ENCODE measurements at places on chromosomes 7 and 10. TPM values are rescaled to one million over a fixed set of nuclear protein-coding genes. Genes with fewer than 3 reads are reported as not detected.

ELN gene
- 395 TPM for total RNA-seq

- DNase-seq: no peak
These were observed 51.5 kb downstream of the HK1 start for GRCh38 chr10:69329721-69330178.

DNA sequence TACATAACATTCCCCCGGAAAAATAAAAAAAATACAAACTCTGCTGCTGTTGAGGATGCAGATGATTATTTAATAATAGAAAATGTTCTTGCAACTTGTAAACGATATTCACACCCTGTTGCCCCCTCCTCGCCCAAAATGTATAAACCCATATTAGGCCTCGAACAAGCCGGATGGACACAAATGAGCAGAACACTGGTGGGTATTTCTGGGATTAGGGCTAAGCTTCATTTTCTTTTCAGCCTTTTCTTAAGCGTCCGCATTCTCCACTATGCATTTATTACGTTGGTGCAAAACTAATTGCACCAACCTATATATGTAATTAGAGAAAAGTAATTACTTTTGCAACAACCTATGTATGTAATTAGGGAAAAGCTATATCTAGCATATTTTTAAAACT is 349 bp upstream of the GNG11 start:
- no peak for DNase-seq

NKX1-2 gene
- total RNA-seq: not detected

NPTX2 gene
- total RNA-seq: 44.2 TPM

CHCHD1 gene
- 24.5 TPM for total RNA-seq

FAM24B gene
- not detected for total RNA-seq

DNA sequence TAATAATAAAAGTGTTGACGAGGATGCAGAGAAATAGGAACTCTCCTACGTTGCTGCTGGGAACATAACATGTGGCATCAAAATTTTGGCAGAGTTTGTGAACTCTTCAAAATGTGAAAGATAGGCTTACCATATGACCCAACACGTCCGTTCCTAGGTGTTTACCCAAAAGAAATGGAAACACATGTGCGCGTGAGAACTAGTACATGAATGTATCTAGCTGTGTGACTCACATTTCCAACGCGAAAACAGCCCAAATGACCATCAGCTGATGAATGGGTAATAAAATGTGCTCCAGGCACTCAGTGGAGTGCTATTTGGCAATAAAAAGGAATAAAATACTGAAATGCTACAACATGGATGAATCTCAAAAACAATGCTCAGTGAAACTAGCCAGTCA is 10.4 kb upstream of the ELFN1 start:
- DNase-seq: no peak

DNA sequence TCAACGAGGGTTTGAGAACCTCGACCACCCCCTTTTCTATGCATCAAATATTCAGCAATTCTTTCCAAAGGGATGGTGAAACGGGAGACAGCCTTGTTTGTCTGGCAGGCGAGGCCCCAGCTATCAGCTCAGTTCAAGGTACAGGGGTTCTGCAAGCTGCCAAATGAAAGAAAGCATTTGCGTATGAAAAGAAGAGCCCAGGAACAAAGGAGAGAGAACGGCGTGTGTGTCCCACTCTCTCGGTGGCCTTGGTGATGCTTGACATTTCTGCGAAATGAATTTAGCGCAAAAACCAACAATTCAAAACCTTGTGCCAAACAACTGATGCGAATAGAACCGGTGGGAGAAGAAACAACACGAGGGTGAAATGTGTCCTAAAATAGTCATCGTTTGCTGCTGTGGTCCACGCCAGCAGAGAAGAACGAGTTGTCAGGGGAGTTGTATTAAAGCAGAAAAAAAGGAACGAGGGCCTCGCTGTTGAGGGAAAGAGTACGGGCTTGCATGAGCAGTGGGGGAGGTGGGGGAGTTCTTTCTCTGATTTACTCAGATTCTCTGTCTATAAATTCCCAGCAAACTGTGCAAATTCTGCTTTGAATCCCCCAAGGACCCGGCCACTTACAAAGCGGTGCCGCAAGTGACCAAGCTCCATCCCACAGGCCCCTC is 97.7 kb downstream of the TMEM130 start:
- DNase-seq: no peak

DNA sequence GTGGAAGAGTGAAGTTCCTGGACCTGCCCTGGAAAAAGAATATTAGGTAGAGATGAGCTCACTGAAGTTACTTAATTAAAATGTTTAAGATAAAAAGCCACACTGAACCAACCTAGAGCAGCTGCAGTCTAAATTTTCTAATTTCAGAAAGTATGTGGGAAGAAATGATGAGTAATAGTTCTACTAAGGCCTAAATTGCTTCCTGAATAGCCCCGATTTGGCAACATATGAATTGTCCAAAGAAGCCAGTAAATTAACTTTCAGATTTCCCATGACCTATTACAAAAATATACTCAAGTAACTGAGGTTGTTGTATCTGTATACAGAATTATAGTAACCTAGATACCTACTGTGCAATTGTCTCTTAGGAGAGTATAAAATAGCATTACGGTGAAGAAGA is 312.6 kb downstream of the IPMK start:
- DNase-seq: no peak

DNA sequence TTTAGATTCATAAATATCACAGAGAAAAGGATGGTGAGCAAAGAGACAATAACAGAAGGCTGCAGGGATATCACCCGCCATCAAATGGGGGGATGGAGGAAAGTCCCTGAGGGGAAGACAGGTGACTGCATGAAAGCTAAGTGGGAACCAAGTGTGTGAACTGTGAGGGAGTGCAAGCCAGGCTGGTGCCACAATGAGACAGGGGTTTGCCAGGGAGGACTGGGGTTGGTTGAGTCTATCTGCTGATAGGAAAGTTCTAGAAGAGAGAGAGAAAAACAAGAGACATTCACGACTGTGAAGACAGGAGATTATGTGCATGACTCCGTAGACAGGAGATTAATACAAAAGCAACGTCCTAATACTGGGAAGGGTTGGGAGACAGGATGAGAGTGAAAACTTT is 376.4 kb downstream of the PARD3 start:
- no peak for DNase-seq

GRCh38 chr7:44749992-44750391 is 1.3 kb downstream of the ZMIZ2 start:
- DNase-seq: no peak

DNA sequence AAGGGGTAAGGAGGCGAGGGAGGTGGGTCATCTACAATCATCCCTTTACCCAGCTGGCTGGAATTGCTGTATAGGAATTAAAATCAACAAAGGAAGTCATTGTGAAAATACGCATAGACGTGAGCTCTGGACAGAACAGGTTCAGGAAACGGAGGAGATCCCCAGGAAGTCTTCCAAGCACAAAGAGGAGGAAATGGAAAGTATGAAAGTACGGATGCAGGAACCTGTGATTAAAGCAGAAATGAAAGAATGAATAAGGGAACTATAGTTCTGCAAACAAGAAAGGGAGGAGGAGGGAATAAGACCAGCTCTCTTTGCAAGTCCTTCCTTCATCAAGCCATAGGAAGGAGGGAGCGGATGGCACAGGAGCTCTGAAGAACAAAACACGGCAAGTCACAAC is 61.8 kb downstream of the PYROXD2 start:
- DNase-seq: no peak

- DNase-seq: no peak
These were observed 13.1 kb upstream of the GOT1 start for GRCh38 chr10:99443500-99443899.

WDR86 gene
- total RNA-seq: 4.0 TPM

TMEM168 gene
- 8.4 TPM for total RNA-seq

LIPM gene
- not detected for total RNA-seq

DNA sequence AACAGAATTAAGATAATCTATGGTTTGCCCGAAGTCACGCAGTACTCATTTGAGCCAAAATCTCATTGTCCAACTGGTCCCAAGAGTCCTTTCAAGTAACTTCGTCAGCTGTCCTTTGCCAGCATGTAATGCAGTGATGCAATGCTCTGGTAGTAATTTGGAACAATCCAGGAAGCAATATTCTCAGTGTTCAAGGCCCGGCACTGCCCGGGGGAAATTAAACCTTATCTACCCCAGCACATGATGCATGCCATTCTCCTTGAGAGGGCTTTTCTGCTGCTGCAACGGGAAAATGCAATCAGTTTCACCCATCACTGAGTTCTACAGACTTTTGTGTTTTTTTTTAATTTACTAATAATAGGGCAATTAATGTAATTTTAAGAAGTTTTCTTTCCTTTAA is 77.6 kb upstream of the NME8 start:
- no peak for DNase-seq

- DNase-seq: no peak
These were observed 73.2 kb downstream of the SHTN1 start for GRCh38 chr10:116931806-116932205.

CRPPA gene
- total RNA-seq: not detected

SEC61A2 gene
- total RNA-seq: 1.9 TPM

DNA sequence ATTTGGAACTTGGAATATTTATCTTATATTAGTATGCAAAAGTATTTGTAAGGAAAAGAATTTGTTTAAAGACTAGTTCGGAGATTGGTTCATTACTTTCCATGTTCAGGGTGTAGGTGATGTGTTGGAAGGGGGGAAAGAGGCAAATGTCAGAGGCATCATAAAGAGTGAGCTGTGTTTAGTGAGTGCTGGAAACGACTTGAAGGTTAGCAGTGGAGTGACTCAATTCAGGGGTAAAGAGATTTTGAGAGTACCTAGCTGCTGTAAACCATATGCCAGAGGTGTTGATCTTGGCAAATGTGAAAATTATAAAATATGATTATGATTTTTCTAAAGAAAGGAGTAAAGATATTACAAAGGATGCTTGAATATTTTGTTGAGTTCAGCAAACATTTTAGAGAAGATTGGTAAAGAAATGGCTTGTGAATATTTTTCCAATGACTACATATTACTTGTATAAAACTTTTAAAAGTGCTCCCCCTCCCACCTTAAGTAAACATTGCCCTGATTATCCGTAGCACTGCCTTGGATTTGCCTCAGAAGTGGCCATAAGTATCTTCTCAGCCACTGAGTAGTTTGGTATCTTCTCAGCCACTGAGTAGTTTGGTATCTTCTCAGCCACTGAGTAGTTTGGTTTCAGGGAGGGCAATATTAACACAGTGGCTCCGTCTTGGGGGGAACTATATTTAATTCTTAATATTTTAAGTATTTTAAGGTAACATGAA is 51.5 kb downstream of the ZNRF2 start:
- no peak for DNase-seq

DNA sequence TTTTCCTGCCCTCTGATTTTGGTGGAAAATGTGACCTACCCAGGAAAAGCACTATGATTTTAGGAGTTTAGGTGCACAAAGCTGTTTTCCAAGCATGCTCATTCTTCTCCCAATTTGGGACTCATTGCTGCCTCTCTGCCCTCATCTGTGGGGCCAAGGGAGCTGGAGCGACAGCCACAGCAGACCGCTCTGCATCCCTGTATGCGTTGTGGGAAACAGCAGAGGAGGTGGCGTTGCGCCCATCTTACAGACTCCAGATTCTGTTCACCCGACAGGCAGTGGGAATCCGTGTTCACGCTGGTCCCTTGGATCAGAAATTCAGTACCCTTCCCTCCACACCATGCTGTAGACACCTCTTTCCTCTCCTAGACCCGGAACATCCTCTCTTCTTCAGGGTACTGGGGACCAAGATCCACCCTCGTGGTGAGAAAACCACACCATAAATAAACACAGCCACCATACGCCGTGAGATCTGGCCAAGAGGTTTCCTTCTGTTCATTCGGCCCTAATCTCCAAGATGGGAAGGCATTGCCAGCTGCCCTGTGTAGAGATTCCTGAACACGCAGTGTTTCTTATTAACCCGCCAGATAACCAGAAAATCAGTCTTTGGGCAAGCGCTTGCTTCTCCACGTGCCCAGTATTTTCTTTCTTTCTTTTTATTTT is 87.9 kb downstream of the CUX1 start:
- DNase-seq: no peak

Data from ascending aorta (tissue), 2 donors.